ENCODE measurements at places on chromosomes 2 and 18. TPM values are rescaled to one million over a fixed set of nuclear protein-coding genes. Genes with fewer than 3 reads are reported as not detected.

- no peaks in the 10 kb centered on the region for H3K36me3 ChIP-seq
- H3K27ac ChIP-seq, result no peak overlapping the region
- H3K4me3 ChIP-seq, result no peak overlapping the region
- H3K27me3 ChIP-seq, result no peaks in the 10 kb centered on the region
These were observed 254.4 kb downstream of the KCNE4 start for GRCh38 chr2:223306371-223306770.

GRCh38 chr18:79884963-79885728, 66.3 kb downstream of the SLC66A2 start:
- H3K4me3 ChIP-seq, result no peak overlapping the region
- peak; percentile 70 for DNase-seq
- H3K4me1 ChIP-seq, result no peaks in the 10 kb centered on the region
- H3K36me3 ChIP-seq, result no peaks in the 10 kb centered on the region

GRCh38 chr2:233178994-233179847, 72.3 kb upstream of the ATG16L1 start:
- no peak overlapping the region for H3K27ac ChIP-seq
- no peak for DNase-seq
- no peak overlapping the region for H3K4me3 ChIP-seq
- no peaks in the 10 kb centered on the region for H3K27me3 ChIP-seq
- no peaks in the 10 kb centered on the region for H3K4me1 ChIP-seq
- H3K36me3 ChIP-seq, result peaks cover 32% of the 10 kb centered on the region

ERICH2 gene
- total RNA-seq, result not detected

- H3K4me3 ChIP-seq, result no peak overlapping the region
- no peaks in the 10 kb centered on the region for H3K4me1 ChIP-seq
- DNase-seq, result no peak
- no peaks in the 10 kb centered on the region for H3K27me3 ChIP-seq
- no peaks in the 10 kb centered on the region for H3K36me3 ChIP-seq
- H3K27ac ChIP-seq, result no peak overlapping the region
These were observed 66.5 kb upstream of the DOCK10 start for GRCh38 chr2:225108805-225109204.

DNA sequence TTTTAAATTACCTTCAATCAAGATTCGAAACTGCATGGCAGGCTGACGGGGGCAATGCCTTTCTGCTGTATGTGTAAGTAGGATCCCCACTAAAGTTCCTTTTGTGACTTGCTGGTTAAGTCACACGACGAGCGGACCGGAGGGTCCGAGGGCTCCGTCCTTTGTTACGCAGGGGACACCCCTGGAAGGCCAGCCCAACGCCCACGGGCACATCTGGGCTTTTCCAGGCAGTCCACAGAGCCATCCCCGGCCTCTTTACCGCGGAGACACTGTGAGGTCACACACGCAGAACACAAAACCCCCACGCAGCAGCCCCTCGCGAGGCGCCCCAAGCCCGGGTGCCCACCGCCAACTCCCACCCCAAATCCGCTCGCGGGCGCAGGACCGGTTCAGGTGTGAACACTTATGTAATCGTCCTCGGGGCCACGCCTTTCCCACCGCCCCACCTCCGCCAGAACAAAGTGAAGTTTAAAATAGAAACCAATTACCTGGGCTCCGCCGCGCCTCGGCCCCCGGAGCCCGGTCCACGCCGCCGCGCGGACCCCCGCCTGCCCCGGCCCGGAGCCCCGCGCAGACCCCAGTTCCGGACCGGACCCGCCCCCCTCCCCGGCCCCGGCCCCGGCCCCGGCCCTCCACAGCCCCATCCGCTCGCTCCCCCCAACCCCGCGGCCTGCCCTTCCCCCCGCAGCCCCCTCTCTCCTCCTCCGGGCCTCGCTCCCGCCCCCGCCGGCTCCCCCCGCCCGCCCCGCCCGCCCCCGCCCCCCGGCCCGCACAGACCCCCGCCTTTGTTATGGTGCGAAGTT, 4.2 kb downstream of the ZNF516 start:
- no peaks in the 10 kb centered on the region for H3K36me3 ChIP-seq
- no peaks in the 10 kb centered on the region for H3K27me3 ChIP-seq
- peak; percentile 92 for DNase-seq
- peaks cover 58% of the 10 kb centered on the region for H3K4me1 ChIP-seq
- H3K27ac ChIP-seq, result peak overlapping the region; percentile 91
- H3K4me3 ChIP-seq, result peak overlapping the region; percentile 87

DNA sequence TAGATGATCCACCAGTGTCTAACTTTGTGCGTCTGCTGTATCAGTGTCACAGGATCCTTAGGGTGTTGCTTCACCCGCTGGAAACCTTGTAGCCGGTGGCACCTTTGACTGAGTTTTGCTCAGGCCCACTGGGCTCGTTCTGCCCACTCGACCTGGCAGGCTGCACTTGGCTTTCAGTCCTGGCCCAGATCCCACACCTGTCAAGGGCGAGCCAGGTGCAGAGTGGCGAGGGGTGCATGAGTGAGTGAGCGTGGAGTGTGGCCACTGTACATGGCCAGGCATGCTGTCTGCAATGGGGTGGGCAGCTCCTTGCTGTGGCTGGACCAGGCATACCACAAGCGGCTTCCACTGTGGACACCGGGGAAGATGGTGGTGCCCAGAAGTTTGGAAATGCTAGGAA, 179.0 kb downstream of the FAM210A start:
- H3K27ac ChIP-seq, result no peak overlapping the region
- H3K4me1 ChIP-seq, result peaks cover 78% of the 10 kb centered on the region
- no peaks in the 10 kb centered on the region for H3K27me3 ChIP-seq
- DNase-seq, result no peak

GRCh38 chr2:207601774-207602173, 23.4 kb downstream of the METTL21A start:
- peaks cover 8% of the 10 kb centered on the region for H3K36me3 ChIP-seq
- no peaks in the 10 kb centered on the region for H3K4me1 ChIP-seq
- H3K27me3 ChIP-seq, result no peaks in the 10 kb centered on the region
- no peak overlapping the region for H3K4me3 ChIP-seq

SAG gene
- total RNA-seq, result not detected

GRCh38 chr18:59323931-59324622, 5.6 kb upstream of the CPLX4 start:
- H3K4me1 ChIP-seq, result no peaks in the 10 kb centered on the region
- no peak overlapping the region for H3K27ac ChIP-seq
- H3K27me3 ChIP-seq, result peaks cover 2% of the 10 kb centered on the region
- DNase-seq, result no peak

SERPINB3 gene
- not detected for total RNA-seq

GRCh38 chr2:217535957-217536708, 466.7 kb downstream of the TNS1 start:
- H3K36me3 ChIP-seq, result no peaks in the 10 kb centered on the region
- H3K4me1 ChIP-seq, result peaks cover 6% of the 10 kb centered on the region
- H3K4me3 ChIP-seq, result no peak overlapping the region
- H3K27me3 ChIP-seq, result no peaks in the 10 kb centered on the region
- no peak overlapping the region for H3K27ac ChIP-seq
- no peak for DNase-seq

PRSS56 gene
- total RNA-seq, result not detected

GRCh38 chr2:98483257-98483861, 38.7 kb downstream of the INPP4A start:
- H3K27ac ChIP-seq, result no peak overlapping the region
- no peak overlapping the region for H3K4me3 ChIP-seq
- peaks cover 78% of the 10 kb centered on the region for H3K4me1 ChIP-seq
- DNase-seq, result no peak
